ENCODE measurements at places on chromosomes 3 and 15. TPM values are rescaled to one million over a fixed set of nuclear protein-coding genes. Genes with fewer than 3 reads are reported as not detected.

DNA sequence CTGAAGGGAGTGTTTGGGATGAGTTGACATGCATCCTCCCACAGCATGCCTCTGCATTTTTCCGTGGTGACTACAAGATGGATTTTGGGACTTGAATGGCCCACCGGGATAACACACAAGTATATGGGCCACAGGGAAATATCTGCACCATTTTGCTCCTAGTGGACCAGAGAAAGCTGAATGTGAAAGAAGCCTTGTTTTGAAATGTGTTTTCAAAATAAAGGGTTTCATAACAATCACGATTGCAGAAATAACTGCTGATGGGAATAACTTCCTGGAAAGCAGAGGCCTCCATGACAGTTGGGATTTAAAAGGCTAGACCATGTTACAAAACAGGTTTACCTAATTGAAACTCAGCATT, 77.5 kb upstream of the PRR23C start:
- no peak for DNase-seq

The HHLA2 gene
- total RNA-seq, result not detected

- DNase-seq, result no peak
Observed at GRCh38 chr3:68957895-68958294, 25.5 kb upstream of the TAFA4 start.

DNA sequence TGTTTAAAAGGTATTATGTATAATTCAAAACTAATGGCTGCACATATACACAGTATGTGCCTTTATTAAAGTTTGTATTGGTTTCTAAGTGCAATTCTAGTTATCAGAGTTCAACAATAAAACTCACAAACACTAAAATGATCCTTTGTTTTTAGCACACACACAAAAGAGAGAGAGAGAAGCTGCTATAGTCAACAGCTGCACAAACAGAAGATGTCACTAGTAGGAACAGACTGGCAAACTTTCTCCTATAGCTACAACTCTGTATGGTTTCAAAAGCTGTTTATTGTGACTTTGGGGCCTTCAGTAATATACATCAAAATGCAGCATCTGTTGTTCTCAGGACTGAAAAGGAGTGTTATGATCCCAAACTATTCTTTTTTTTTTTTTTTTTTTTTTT, 6.1 kb downstream of the SECISBP2L start:
- no peak for DNase-seq

DNA sequence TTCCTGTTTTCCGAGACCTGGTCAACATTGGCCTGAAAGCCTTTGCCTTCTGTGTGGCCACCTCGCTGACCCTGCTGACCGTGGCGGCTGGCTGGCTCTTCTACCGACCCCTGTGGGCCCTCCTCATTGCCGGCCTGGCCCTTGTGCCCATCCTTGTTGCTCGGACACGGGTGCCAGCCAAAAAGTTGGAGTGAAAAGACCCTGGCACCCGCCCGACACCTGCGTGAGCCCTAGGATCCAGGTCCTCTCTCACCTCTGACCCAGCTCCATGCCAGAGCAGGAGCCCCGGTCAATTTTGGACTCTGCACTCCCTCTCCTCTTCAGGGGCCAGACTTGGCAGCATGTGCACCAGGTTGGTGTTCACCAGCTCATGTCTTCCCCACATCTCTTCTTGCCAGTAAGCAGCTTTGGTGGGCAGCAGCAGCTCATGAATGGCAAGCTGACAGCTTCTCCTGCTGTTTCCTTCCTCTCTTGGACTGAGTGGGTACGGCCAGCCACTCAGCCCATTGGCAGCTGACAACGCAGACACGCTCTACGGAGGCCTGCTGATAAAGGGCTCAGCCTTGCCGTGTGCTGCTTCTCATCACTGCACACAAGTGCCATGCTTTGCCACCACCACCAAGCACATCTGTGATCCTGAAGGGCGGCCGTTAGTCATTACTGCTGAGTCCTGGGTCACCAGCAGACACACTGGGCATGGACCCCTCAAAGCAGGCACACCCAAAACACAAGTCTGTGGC, 16.9 kb downstream of the TMEM43 start:
- peak; percentile 66 for DNase-seq

DNA sequence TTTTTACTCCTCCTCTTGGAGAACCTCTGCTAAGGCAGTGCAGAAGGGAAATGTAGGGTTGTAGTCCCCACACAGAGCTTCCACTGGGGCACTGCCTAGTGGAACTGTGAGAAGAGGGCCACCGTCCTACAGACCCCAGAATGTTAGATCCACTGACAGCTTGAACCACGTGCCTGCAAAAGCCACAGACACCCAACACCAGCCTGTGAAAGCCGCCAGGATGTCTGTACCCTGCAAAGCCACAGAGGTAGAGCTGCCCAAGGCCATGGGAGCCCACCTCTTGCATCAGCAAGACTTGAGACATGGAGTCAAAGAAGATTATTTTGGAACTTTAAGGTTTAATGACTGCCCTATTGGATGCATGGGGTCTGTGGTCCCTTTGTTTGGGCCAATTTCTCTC, 112.1 kb downstream of the RSL24D1 start:
- DNase-seq, result no peak

GRCh38 chr3:142459929-142460328, 12.1 kb upstream of the XRN1 start:
- DNase-seq, result no peak

The P2RY12 gene
- 0.94 TPM for total RNA-seq

- no peak for DNase-seq
Observed at GRCh38 chr15:45674677-45675076, 39.8 kb downstream of the SQOR start.

DNA sequence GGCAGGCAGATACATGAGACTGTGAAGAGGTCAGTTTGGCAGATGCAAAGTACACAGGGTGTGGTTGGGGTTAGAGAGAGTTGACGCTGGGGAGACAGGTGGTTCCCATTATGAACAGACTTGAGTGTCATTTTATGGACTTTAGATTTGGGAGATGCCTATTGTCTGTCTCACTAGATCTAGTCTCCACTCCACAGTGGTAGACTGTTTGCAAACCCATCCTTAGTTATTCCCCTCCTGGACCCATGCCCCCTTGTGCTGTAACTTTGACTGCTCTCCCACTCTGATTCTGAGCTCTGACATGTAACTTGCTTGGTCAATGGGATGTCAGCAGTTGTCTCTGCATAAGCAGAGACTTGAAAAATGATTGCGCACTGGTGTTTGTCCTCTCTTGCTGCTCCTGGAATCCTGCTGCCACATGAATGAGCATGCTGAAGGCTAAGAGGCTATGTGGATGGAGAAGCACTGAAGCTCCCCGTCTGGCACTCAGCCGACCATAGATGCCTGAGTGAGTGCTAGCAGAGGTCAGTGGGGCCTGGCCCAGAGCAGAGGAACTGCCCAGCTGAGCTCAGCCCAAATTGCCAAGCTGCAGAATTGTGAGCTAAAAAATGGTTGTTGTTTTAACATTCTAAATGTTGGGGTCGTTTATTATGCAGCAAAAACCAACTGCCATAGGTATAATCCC, 88.2 kb downstream of the FAM43A start:
- no peak for DNase-seq

The FSTL1 gene
- total RNA-seq, result 209 TPM

The CCR9 gene
- not detected for total RNA-seq

The ZNF80 gene
- total RNA-seq, result not detected

The CCR8 gene
- total RNA-seq, result not detected

The FRMD4B gene
- total RNA-seq, result 16.8 TPM

The DBR1 gene
- 8.3 TPM for total RNA-seq

The FMN1 gene
- total RNA-seq, result 2.9 TPM

- DNase-seq, result peak; percentile 89
Observed at GRCh38 chr3:9399746-9400145, 2.3 kb downstream of the SETD5 start.

DNA sequence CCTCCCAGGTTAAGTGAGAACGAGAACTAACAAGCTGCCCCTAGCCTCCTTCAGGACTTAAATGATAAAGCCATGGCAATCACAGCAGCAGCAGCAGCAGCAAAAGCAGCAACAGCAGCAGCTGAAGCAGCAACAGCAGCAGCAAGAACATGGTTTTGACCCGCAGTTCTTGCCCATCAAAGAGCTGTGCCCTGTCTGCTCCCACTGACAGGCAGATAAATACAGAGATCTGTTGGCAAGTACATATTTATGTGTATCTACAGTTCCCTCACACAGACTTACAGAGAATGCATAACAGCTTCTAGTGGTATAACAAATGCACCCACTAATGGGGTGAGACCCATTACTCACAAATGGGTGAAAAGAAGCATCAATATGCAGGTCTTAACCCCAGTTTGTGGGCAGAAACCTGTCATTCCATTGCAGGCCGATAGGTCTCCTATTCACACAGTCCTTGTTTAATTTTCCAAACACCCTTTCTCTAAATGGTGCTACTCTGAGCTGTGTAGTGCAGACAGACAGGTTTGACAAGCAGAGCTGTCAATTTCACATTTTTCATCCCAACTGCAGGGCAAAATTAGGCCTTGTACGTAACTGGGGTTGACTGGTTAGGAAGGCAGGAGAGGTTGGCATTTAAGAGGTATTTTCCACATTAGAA, 316.3 kb downstream of the TIGIT start:
- no peak for DNase-seq

The FETUB gene
- not detected for total RNA-seq

GRCh38 chr15:78087951-78088772, 4.2 kb upstream of the SH2D7 start:
- DNase-seq, result no peak

The ITIH1 gene
- total RNA-seq, result not detected

The PSTPIP1 gene
- 5.0 TPM for total RNA-seq

The UROC1 gene
- total RNA-seq, result not detected

- DNase-seq, result no peak
Observed at GRCh38 chr3:153829606-153830170, 291.5 kb upstream of the ARHGEF26 start.

GRCh38 chr3:38017445-38018295, 11.8 kb downstream of the PLCD1 start:
- DNase-seq, result no peak

DNA sequence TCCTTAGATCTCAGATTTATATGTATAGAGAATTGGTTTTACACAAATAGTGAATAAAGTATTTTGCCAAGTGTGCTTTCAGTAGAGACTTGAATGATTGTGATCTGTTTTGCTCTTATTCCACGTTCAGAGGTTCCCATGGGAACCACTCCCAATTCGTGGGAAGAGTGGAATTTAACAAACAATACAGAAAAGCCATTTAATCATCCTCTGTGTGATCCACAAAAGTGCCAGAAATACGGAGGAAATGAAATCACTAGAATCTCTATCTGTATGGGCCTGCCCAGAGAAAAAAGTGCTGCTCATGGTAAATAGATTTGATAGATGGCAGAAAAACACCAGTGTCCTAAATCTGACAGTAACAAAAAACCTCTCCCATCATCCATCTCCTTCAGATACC, 56.0 kb downstream of the CNTN4 start:
- DNase-seq, result no peak

DNA sequence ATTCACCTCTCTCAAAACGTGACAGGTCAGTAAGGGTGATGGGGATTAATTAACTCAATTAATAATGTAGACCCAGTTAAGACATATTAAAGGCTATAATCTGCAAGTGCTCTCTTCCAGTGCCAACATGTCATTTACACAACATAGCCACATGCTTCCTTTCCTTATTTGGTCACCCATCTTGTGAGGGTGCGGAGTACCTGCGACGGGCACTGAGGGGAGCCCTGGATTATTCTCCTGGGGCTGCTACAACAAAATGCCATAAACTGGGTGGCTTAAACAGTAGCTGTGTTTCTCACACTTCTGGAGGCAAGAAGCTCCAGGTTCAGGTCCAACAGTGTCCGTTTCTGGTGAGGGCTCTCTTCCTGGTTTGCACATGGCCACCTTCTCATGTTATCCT, 157.4 kb upstream of the LRTM1 start:
- DNase-seq, result no peak

The SNAPC5 gene
- 39.6 TPM for total RNA-seq

DNA sequence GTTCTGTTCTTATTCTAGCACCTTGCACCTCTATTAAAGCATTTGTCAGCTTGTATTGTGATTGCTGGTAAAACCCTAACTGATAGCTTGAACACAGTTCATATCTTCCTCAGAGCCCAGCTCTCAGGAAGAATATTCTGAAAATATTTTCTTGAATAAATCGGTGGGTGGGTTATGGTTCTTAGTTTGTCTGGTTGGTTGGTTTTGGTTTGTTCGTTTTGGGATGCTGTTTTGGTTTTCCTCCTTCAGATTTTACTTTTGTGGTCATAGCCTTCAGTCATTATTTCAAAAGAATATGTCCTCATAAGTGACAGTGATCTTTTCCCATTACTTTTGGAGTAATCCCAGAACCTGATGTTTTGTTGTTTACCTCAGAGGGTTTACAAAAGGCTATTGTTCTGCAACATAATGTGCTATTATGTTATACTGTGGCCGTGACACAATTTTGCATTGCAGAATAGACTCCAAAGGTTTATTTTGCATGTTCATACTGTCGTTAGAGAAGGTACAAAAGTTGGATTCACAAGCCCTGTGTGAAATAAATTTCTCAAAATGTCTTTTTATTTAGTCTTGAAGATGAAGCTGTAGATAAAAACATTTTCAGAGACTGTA, 2.7 kb upstream of the TMEM87A start:
- DNase-seq, result no peak

DNA sequence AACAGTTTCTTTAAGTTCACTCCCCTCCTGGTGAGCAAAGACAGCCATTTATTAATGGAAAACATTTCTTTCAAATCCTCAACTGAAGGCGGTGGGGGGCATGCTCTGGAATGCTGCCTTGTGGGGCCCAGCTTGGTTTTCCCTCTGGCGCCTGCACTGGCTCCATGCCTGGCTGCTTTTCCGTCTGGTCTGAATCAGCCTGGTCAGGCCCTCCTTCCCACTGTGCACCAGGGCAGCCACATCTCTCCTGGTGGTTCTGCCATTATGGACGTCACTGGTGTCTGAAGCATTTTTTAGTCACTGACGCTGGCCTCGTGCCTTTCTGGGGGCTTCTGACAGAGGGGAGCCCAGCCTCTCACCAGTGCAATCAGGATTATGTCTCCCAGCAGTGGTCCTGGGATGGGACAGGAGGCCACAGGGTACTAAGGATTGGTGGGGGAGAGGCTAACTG, 57.6 kb upstream of the APEH start:
- no peak for DNase-seq

- DNase-seq, result no peak
Observed at GRCh38 chr15:77493324-77493907, 72.7 kb downstream of the HMG20A start.

DNA sequence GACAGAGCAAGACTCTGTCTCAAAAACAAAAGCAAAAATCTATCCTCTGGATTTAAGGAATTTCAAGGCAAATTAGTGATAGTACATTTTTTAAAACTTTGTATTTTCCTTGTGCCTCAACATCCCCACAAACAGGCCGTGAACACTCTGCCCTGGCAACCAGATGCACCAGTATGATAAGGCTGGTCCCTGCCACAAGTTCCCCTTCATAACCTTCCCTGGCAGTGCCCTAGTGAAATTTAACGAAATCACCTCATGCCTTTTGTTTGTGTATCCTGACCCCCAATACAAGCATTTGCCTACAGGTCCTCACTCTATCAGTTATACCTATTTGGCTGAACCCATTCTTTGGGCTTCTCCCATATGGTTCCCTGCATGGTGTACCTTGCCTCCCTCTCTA, 107.4 kb upstream of the FLNB start:
- no peak for DNase-seq

DNA sequence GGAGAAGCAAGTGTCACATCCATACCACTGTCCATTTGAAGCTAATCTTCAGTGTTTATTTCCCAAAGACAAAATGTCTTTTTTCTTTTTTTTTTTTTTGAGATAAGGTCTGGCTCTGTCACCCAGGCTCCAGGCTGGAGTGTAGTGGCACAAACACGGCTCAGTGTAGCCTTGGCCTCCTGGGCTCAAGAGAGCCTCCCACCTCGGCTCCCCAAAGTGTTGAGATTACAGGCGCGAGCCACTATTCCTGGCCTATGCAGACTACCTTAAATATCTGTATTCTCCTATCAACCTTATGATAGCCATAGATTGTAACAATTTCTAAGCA, 27.7 kb upstream of the VPS33B start:
- DNase-seq, result no peak

Data from Right ventricle myocardium superior (tissue), 1 donor.